ENCODE measurements at places on chromosomes 1 and 21.

GRCh38 chr1:15220825-15221431, 26.1 kb upstream of the FHAD1 start:
- DNase-seq: no peak

DNA sequence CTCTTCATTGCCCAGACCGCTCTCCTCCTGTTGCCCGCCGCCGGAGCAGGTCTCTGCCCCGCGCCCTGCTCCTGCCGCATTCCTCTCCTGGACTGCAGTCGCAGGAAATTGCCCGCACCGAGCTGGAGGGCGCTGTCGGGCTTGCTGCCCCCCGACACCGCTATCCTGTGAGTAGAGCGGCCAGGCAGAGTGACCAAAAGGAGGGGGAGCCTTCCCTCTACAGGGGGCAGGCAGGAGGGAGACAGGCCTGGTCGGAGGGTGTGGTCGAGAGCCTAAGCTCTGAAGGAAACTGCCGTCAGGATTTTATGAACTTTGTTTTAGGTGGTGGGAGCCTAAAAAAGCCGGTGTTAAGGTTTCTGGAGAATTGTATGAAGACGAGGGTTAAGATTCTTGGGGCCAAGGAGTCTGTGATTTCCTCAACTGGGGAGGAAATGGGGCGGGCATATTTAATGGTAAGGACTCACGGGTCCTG, 517 bp downstream of the LRIG2 start:
- DNase-seq: no peak

GRCh38 chr1:15283526-15283925, 36.5 kb downstream of the FHAD1 start:
- no peak for DNase-seq

GRCh38 chr1:198798923-198799386, 160.1 kb downstream of the PTPRC start:
- no peak for DNase-seq

- DNase-seq: no peak
Observed at GRCh38 chr1:63920154-63921117, 146.6 kb downstream of the ROR1 start.

- no peak for DNase-seq
Observed at GRCh38 chr1:85577419-85578320, 2.9 kb upstream of the CCN1 start.

- DNase-seq: no peak
Observed at GRCh38 chr1:224762046-224762445, 145.9 kb downstream of the CNIH3 start.

DNA sequence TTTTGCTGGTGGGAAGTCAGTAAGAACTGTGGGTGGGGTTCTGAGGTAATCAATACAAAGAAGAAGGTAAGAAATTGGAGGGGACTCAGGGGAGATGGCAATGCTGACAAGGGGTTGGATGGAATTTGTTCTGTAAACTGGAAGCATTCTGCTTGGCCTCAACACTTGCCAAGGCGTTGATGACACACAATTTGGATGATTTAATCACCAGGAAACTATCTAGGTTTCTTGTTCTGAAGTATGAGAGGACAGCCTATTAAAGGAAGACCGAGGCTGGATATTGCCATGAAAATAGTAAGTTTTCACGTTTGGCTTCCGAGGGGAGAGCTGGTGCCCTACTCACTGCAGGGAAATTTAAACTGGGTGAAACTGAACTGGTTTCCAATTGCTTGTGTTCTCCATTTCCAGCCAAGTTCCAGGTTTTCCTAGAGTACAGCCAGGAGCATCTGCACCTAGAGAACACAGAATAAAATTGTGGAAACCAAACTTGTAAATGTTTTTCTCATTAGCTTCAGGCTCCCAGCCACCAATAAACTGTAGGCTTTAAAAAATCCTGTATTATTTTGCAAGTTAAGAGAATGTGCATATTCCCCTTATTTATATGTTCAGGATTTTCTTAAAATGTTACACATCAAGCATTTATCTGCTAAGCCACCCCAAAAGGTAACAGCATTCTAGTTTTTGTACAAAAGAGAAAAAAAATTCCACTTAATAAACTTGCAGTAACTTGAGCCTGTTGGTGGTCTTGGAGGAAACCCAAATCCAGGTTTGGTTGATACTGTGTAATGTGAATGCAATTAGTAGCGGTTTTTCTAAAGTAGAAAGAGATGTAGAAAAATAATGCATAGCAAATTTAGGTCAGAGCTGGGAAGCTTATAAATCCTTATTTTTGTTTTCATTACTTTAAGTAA, 53.8 kb downstream of the ROR1 start:
- no peak for DNase-seq
